ENCODE measurements at places on chromosomes 7 and 10. TPM values are rescaled to one million over a fixed set of nuclear protein-coding genes. Genes with fewer than 3 reads are reported as not detected.

GRCh38 chr10:83990126-83990525 is 149.2 kb upstream of the GHITM start:
- no peak overlapping the region for H3K27ac ChIP-seq
- H3K4me1 ChIP-seq, result no peaks in the 10 kb centered on the region
- DNase-seq, result no peak
- no peaks in the 10 kb centered on the region for H3K27me3 ChIP-seq

GRCh38 chr7:28544453-28545117 is 132.3 kb downstream of the CREB5 start:
- DNase-seq, result no peak
- no peak overlapping the region for H3K4me3 ChIP-seq
- no peaks in the 10 kb centered on the region for H3K36me3 ChIP-seq
- H3K4me1 ChIP-seq, result no peaks in the 10 kb centered on the region

DNA sequence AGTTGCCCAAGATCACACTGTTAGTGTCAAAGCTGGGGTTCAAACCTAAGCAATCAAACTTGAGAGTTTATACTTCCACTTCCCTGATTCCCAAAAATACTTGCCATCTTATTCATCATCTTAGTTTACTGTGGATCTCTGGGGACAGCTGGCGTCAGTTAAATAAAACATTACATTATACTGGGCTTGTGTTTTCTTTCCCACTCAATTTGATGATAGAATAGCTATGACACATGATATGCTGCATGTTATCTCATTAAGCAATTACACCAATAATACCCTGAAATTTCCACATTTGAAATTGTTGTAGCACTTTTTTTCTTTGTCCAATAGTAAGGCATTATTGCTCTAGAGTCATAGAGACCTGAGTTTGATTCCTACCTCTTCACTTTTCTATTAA is 62.9 kb upstream of the MXI1 start:
- peaks cover 7% of the 10 kb centered on the region for H3K27me3 ChIP-seq
- H3K36me3 ChIP-seq, result no peaks in the 10 kb centered on the region
- H3K27ac ChIP-seq, result no peak overlapping the region
- peaks cover 19% of the 10 kb centered on the region for H3K4me1 ChIP-seq
- no peak for DNase-seq

DNA sequence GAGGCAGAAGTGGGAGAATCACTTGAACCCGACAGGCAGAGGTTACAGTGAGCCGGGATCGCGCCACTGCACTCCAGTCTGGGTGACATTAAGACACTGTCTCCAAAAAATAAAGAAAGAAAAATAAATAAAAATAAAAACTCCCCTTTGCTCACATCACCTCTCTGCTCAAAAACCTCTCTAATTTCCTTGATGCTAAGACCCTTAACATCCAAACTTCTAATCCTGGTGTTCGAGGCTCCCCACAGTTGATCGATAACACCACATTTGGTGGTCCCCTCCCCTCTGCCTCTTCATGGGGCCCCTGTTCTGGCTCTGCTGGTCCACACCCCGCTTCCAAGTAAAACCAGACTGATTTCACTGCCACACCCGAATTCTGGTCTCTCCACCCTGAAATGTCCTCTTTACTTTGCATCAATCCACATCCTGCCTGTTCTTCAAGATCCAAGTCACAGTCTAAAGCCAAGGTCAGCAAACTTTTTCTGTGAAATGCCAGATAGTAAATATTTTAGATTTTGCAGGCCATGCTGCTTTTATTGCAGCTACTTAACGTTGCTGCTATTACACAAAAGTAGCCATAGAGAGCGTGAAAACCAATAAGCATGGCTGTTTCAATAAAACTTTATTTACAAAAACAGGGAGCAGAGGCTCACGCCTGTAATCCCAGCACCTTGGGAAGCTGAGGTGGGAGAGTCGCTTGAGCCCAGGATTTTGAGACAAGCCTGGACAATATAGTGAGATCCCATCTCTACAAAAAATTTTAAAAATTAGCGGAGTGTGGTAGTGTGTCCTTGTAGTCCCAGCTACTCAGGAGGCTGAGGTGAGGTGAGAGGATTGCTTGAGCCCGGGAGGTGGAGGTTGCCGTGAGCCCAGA is 11.8 kb downstream of the MOSPD3 start:
- H3K4me3 ChIP-seq, result no peak overlapping the region
- H3K36me3 ChIP-seq, result peaks cover 1% of the 10 kb centered on the region
- H3K27ac ChIP-seq, result no peak overlapping the region
- no peak for DNase-seq
- H3K4me1 ChIP-seq, result peaks cover 12% of the 10 kb centered on the region

DNA sequence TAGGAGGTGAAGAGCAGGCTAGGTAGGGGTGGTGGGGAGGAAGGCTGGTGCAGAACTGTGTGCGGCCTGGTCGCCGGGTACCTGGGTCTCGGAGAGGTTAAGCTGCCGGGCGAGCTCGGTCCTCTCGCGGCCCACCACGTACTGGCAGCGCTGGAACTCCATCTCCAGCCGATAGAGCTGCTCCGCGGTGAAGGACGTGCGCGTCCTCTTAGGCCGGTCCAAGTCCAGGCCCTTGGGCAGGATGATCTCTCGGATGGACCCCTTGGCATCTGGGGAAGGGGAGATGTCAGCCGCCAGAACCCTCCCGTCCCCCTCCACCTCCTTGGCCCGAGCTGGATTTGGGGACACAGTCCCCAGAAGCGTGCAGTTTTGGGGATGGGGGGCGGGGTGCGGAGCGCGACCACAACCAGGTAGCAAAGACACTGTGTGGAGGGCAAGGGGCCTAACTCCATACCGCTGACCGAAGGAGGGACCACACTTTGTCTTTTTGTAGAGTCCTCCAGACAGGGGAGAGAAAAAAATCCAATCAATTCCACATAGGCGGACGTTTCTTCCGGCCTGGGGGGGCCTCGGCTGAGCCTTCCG is 1.6 kb downstream of the VAX1 start:
- no peak overlapping the region for H3K27ac ChIP-seq
- H3K36me3 ChIP-seq, result no peaks in the 10 kb centered on the region
- H3K4me1 ChIP-seq, result peaks cover 31% of the 10 kb centered on the region
- no peak overlapping the region for H3K4me3 ChIP-seq
- peaks cover 71% of the 10 kb centered on the region for H3K27me3 ChIP-seq
- DNase-seq, result no peak

- peaks cover 11% of the 10 kb centered on the region for H3K36me3 ChIP-seq
- DNase-seq, result no peak
- H3K4me3 ChIP-seq, result no peak overlapping the region
- H3K27ac ChIP-seq, result no peak overlapping the region
- no peaks in the 10 kb centered on the region for H3K4me1 ChIP-seq
- no peaks in the 10 kb centered on the region for H3K27me3 ChIP-seq
Measured at GRCh38 chr10:72426986-72427385, 72.3 kb upstream of the DNAJB12 start.

DNA sequence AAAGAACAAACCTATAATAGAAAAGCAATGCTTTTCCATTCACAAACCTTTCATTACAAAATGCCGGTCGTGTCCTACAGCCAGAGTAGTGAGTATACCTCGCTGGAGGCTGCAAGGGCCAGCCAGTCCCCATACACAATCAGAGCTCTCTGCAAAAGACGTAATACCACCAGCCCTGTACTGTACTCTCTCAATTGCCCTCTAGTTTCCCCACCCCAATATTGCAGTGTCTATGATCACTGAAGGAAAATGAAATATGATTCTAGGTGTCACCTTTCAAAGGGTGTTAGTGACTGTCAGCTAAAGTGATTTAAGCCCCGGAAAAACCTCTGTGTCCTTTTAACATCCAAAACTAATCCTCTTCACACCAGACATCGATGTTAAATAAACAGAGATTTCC is 24.8 kb downstream of the PLXNA4 start:
- peaks cover 5% of the 10 kb centered on the region for H3K36me3 ChIP-seq
- H3K27ac ChIP-seq, result no peak overlapping the region
- peaks cover 7% of the 10 kb centered on the region for H3K27me3 ChIP-seq
- H3K4me1 ChIP-seq, result peaks cover 3% of the 10 kb centered on the region

The LIPK gene
- not detected for total RNA-seq

The OPALIN gene
- total RNA-seq, result not detected

The LIPA gene
- 23.8 TPM for total RNA-seq

The ALOX5 gene
- total RNA-seq, result 1.1 TPM
